ENCODE measurements at places on chromosomes 5 and 9. TPM values are rescaled to one million over a fixed set of nuclear protein-coding genes. Genes with fewer than 3 reads are reported as not detected.

The FXN gene
- total RNA-seq, result 3.2 TPM

The NTRK2 gene
- 3.5 TPM for total RNA-seq

The MIGA2 gene
- 24.2 TPM for total RNA-seq

The FSTL4 gene
- not detected for total RNA-seq

The PCDHGB7 gene
- 20.2 TPM for total RNA-seq

The DOLK gene
- 31.8 TPM for total RNA-seq

The BNC2 gene
- total RNA-seq, result 43.1 TPM

The ABCA1 gene
- total RNA-seq, result 62.4 TPM

The ECM2 gene
- total RNA-seq, result 38.5 TPM

The LIFR gene
- total RNA-seq, result 33.4 TPM

The ADAMTSL2 gene
- total RNA-seq, result not detected

The MZB1 gene
- not detected for total RNA-seq

The RORB gene
- 0.85 TPM for total RNA-seq

The SNCAIP gene
- total RNA-seq, result 0.65 TPM

The GGTA1 gene
- not detected for total RNA-seq

The F2R gene
- total RNA-seq, result 34.7 TPM
